Hematopoietic multipotent progenitor cell treated with erythropoietin and hydrocortisone succinate and interleukin-3 and kit ligand, for 15 days (in vitro differentiated cells): ENCODE measurements at places on chromosomes 3 and 15.

DNA sequence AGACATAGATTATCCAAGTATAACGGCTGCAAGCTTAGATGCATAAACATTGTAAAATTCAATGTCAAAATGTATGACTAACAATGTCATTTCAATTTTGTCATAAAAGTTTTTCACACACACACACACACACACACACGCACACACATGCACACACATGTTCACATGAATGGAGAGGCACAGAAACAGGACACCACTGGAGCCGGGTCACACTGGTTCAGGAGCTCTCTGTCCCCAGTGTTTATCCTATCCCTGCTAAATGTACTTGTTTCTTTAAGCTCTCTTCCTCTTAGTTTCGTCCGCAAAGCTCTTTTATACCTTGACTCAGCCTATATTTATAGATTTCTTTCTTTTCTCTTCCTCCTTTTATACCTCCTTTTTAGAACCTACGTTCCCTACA is 249.9 kb downstream of the CADPS start:
- no peak for DNase-seq

GRCh38 chr3:184005941-184006507 is 11.7 kb downstream of the ABCC5 start:
- DNase-seq: peak; percentile 74

- peak; percentile 58 for DNase-seq
Measured at GRCh38 chr3:36729204-36730056, 34.9 kb downstream of the DCLK3 start.

DNA sequence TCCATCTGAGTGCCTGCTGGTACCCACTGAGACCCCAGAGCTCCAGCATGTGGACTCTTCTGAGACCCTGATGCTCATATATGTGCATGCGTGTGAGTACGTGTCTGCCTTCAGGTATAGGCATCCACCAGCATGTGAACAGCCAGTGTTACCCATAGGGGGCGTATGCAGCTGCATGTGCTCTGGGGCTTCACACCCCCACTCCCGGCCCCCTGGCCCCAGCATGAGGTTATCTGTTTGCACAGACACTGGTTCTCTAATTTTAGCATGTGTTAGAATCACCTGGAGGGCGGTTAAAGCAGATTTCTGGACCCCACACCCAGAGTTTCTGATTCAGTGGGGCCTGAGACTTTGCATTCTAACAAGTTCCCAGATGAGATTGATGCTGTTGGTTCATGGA is 824 bp upstream of the CILP start:
- peak; percentile 41 for DNase-seq

GRCh38 chr15:99481113-99481950 is 84.5 kb upstream of the MEF2A start:
- no peak for DNase-seq
